H4 (cell line): ENCODE measurements at places on chromosomes 2 and 18. TPM values are rescaled to one million over a fixed set of nuclear protein-coding genes. Genes with fewer than 3 reads are reported as not detected.

GRCh38 chr2:37635504-37636380, 35.7 kb downstream of the CDC42EP3 start:
- DNase-seq = peak; percentile 5

DNA sequence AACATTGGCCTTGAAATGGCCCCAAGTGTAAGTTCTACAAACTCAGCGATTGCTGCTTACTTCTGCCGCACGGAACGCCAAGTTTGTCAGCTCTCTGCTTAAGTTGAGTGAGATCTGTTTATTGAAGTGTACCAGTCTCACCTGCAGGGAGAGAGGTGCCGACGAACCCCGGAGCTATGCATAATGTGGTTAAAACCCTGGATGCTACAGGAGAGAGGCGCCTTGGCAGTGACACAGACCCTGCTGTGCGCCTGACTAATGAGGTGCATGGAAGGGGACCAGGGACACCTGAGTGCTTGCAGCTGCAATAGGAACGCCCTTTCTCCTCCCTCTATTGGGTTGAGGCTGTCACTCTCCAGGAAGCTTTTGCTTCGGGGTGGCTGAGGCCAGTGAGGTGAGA, 979 bp downstream of the SLC9A2 start:
- no peak for DNase-seq

DNA sequence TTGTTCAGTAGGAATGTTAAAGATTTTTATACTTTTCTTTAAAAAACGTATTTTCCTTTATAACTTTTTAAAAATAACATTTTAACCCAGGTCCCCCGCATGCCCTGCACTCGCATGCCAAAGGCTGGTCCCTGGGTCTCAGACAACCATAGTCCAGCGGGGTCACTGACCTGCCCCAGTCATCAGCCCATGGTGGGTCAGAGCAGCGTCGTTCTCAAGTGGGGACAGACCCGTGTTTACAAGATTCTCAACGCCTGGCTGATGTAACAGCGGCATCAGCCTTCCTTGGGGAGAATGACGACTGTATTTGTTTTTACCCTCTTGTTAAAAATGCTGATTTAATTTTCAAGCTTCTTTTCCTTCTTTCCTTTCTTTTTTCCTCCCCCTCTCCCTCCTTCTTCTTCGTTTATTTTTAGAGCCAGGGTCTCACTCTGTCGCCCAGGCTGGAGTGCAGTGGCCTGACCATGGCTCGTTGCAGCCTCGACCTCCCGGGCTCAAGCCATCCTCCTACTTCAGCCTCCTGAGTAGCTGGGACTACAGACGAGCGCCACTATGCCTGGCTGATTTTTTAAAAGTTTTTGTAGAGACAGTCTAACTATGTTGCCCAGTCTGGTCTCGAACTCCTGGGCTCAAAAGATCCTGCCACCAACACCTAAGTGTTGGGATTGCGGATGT, 1.0 kb upstream of the EFHD1 start:
- no peak for DNase-seq

The TMEM17 gene
- total RNA-seq = 2.6 and 2.8 TPM in 2 replicates

GRCh38 chr2:172710584-172711047, 25.0 kb upstream of the RAPGEF4 start:
- peak; percentile 93 for DNase-seq

- peak; percentile 98 for DNase-seq
Observed at GRCh38 chr2:64751286-64752260, 97.9 kb upstream of the SERTAD2 start.

- DNase-seq = no peak
Observed at GRCh38 chr2:128275498-128276045, 43.1 kb downstream of the HS6ST1 start.

DNA sequence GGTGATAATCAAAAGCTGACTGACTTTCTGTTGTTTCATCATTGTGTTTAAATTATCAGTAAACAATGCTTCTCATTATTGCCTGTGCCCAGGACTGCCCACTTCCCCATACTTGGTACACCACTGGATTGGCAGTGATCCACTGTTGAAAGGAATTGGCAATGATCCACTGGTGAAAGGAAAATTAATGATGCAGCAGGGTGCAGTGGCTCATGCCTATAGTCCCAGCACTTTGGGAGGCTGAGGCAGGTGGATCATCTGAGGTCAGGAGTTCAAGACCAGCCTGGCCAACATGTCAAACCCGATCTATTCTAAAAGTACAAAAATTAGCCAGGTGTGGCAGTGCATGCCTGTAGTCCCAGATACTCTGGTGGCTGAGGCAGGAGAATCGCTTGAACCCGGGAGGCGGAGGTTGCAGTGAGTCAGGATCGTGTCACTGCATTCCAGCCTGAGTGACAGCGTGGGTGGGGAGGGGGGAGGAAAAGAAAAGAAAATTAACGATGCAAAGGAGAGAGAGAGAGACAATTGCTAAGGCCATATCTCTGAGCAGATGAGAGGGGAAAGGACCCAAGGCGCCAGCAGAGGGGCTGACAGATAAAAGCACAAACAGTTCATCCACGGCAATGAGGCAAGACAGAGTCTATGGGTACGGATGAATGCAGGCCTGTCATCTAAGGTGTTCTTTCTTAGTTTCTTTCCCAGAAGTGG, 10.2 kb upstream of the GTF2A1L start:
- peak; percentile 70 for DNase-seq

The PHLPP1 gene
- total RNA-seq = 3.7 and 5.6 TPM in 2 replicates

DNA sequence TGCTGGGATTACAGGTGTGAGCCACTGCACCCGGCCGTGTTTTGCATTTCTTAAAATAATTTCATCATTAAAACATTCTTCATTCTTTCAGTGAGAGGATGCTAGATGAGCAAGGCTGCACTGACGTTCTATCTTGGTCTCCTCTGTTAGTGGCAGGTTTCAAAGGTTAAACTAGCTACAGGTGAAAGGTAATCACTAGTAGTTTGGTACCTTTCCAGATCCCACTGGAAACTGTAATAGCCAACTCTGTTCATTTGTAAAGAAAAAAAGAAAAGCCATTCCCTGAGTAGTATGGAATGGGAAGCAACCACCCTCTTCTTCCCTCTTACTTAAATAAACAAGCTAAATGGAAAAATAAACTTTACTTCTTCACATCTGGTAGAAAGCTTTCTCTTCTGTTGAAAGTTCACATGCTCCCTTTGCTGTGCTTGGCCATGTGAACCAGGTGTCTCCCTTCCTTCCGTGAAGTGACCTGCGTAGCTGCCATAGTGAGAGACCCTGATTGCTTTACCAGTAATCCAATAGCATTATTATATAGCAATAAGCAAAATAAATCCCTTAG, 94.0 kb downstream of the GREB1L start:
- peak; percentile 15 for DNase-seq
